ENCODE measurements at places on chromosomes 2 and 18. TPM values are rescaled to one million over a fixed set of nuclear protein-coding genes. Genes with fewer than 3 reads are reported as not detected.

The AFF3 gene
- total RNA-seq = 125 TPM

The CAVIN2 gene
- not detected for total RNA-seq

The TSGA10 gene
- 3.8 TPM for total RNA-seq

The AKAIN1 gene
- total RNA-seq = 14.1 TPM

The CABLES1 gene
- 3.1 TPM for total RNA-seq

The RNF25 gene
- 34.6 TPM for total RNA-seq

The PRKD3 gene
- total RNA-seq = 47.9 TPM

The SCN7A gene
- total RNA-seq = 0.32 TPM
